ENCODE measurements at places on chromosomes 6 and 20. TPM values are rescaled to one million over a fixed set of nuclear protein-coding genes. Genes with fewer than 3 reads are reported as not detected.
A peak's percentile ranks its signal among the peaks of the same experiment; 100 is the strongest.

ADISSP gene
- total RNA-seq, result 99.4 TPM

LHFPL5 gene
- 0.71 TPM for total RNA-seq

DNA sequence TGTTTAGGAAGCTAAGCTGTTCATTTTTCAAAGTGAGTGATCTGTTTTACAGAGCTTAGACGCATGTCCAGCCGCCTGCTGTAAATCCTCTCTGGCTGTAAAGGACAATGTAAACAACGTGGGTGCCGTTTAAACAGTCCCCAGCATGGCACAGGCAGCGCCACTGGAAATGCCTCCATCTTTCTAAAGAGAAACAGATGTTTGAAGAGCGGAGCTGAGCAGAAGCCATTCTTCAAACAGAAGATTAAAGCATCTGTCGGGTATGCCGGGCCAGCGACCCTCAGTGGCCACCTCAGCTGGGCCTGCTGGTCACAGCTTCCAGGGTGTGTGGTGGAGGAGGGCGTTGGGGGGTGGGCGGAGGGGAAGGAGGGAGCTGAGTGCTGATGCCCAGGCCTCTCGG is 138.6 kb downstream of the ERMARD start:
- DNase-seq, result no peak

GRCh38 chr20:23157734-23158133 is 71.6 kb upstream of the CD93 start:
- DNase-seq, result no peak

- DNase-seq, result peak; percentile 46
These were observed 9.2 kb upstream of the DEFB110 start for GRCh38 chr6:50030777-50031562.

UQCC2 gene
- 95.1 TPM for total RNA-seq

DNA sequence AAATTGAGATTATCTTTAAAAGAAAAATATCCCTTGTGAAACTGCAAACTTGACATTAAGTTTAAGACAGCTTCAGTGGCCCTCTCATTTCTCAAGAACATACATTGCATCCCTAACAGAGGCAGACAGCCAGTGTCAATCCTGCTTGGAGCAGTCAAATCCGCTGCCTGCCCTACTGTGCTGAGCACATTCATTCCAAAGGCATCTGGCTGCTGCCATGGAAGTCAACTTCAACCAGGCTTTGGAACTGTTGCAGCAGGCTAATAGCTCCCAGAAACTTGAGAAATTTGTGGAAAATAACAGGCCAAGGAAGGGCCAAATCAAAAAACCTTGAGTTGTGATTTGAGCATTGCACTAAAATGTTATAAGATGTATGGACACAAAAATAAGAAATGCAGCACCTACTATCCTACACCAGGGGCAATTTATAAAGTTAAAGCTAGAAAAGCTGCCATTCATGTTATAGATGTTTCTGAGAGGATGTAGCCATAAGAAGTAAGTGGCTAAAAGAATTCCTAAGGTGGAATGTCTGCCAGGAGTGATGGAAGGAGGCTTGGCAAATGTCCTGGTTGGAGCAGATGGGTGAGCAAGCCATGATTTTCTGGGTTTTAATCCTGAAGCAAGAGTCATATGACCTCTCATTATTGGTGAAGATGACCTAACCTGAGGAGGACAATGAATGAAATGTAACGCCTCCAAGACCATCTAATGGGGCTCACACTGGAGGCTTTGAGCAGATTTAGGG is 31.4 kb upstream of the HAO1 start:
- DNase-seq, result no peak

DNA sequence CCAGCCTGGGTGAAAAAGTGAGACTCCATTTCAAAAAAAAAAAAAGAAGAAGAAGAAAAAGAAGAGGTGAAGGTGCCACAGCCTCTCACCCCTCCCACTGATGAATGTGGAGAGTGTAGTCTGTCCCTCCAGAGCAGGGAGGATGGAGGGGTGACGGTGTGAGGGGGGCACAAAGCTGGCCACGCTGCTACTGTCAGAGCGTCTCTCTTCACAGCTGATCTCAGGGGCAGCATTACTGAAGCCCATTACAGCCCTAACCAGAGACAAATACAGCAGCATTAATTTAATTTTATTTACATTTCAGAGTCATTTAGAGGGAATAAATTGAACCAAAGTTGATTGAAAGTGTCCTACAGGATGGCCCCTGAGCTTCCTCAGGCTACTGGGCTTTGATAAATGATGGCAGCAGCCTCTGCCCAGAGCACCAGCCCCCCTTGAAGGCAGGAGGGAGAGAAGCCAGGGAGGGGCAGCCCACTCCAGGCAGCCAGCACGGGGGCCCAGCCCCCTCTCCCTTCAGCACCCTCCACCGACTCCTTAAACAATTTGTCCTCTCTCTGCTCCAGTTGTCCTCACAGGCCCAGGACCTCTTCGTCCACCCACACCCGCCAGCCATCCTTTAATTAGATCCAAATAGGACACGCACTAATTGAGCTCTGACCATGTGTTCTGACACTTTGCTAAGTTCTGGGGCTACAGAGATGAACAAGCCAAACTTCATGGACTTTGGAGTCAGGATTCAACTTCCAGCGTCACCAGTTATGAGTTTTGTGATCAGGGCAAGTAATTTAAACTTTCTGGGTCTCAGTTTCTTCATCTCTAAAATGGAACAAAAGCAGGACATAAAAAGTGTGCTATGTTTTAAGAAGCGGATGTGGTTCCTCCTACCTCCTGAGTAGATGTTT is 18.6 kb upstream of the ZFAND3 start:
- no peak for DNase-seq

GRCh38 chr6:71239694-71240093 is 48.9 kb upstream of the OGFRL1 start:
- DNase-seq, result no peak

DNA sequence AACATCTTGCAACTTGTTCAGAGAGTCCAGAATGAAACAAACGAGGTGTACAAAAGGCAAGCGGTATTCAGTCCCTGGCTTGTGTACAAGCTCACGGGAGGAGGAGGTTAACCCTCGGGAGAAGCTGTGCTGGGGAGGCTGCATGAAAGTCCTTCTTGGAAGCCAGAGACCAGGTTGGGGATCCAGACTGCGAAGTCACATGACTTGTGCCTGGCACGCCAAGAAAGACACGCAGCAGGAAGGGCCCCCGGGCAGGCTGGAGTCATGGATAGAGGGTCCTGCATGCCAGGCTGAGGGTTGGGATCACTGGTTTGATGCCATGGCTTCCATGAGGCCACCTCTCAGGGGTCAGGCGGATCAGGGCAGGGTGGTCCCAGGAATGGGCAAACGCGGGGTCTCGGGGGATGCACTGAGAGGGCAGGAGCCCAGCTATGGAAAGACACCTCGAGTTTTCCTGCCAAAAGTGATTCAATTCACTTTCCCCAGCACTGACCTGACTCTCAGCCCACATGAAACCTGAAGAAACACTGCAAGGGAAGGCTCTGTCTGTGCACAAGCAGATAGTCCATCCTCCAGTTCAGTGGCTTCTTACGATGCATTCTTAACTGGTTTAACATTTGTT is 79.4 kb downstream of the DLL1 start:
- no peak for DNase-seq

DNA sequence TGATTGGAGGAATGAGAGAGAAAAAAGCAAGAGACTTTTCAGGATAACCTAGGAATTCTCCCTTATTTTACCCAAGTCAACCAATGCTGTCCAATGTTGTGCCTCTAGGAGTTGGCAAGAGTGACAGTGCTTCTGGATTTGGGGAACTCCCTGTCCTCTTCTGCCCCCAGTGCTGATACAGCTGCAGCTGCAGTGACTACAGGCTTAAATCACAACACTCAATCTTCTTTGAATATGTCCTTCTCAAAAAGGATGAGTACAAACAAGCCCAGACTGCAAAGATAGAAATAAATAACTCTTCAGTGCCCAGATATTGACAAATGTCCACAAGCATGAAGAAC is 141.0 kb upstream of the COL21A1 start:
- no peak for DNase-seq

DNA sequence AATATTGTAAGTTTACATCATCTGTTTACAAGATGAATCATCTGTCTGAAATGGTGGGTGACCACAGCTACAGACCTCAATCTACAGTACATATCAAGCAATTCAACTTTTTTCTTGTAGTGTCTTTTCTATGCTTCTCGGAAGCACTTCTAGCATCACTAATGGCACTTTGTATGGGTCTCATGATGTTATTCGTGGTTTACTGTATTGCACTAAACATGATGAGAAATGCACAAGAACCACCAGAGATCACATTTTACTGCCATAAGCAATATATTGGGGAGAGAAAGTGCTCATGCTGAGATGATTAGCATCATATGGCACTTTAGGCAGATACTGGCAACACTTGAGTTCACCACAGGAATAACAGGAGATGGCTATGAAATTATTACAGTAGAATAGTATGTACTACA is 15.4 kb upstream of the BTBD3 start:
- DNase-seq, result no peak

GRCh38 chr20:38222231-38222922 is 38.2 kb downstream of the KIAA1755 start:
- peak; percentile 36 for DNase-seq

DNA sequence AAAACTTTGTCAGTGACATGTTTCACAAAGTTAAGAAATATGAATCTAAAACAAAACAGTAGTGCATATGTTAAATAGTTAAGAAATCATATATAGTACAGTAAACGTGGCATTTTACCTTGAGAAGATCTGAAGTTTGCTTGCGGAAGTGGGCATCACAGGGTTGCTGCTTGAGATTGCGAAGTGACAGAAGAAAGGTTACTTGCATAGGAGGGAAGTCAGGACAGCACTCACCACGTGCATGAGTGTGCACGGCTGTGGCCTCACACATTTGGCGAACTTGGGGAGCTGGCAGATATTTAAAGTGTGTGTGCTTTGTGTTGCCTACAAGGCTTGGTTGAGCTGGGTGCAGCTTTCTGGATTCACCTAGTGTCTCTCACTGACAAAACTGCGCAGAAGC is 431.5 kb upstream of the ARID1B start:
- no peak for DNase-seq

DNA sequence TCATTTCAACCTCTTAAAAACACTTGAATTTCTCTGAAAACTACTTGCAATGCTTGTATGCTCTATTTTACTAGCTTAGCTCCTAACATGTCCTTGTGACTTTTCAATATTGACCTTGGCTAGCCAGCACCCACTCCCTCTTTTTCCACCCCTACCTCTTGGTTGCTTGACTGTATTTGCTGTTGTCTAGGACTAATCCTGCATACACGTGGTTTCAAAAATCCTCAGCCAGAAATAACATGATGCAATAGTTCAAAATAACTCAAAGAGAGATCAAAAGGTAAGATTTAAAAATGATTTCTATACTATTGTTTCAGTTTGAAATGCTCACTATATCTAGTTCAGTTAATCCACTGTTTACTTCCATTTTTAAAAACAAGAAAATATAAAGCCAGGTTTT is 102.3 kb upstream of the TBX18 start:
- DNase-seq, result no peak

- no peak for DNase-seq
These were observed 8.0 kb upstream of the LAMP5 start for GRCh38 chr20:9506280-9506821.

DNA sequence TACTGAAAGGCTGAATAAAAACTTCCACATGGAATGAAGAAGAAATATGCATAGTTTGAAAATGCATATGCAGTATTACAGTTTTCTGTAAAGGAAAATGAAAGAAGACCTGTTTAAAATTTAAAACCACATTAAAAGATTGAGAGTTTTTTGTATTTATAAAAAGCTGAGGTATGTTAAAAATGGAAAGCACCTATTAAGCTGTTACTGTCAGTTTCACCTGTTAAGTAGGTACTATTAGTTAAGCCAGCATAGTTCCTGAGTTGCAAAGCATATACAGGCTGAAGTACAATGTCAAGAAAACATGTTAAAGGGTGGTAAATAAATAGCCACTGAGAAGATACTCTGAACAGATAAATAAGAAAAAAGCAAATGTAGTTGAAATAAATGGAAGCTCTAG is 69.9 kb downstream of the ATXN1 start:
- DNase-seq, result no peak

DNA sequence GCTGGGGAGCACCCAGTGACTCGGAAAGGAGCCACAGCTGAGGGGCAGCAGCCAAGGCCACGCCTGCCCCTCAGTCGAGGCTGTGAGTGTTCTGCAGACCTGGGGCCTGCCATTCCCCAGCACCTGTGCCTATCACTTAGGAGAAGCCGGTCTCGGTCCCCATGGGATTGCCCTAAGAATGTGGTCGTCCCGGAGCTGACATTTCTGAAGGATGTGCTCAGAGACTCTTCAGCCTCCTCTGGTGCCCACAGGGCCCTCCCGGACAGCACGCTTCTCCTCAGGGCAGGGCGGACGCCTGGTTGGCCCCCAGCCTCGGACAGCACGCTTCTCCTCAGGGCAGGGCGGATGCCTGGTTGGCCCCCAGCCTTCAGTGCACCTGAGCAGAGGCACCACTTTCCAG is 223.9 kb downstream of the ERMARD start:
- DNase-seq, result no peak

CLPSL2 gene
- total RNA-seq, result 1.7 TPM

DNA sequence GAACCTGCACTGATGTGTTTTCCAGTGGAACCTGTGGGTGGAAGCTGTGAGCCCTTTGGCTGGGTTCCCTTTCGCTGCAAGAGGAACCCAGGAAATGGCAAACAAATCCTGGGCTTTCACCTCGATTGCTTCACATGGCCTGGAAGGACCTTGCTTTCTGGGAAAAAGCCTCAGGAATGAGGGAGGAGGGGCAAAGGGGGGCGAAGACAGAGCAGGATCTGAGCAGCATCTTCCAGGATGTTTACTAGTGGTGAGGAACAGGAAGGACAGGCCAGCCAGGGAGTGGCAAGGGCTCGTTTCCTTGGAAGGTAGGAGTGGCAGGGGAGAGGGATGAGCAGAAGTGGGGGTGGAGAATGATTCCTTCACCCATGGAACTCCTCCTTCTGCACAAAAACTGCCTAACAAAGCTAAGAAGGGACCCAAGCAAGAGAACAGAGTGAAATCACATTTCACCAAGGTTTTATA is 5.9 kb downstream of the SLC2A10 start:
- DNase-seq, result no peak

GRCh38 chr20:35436177-35436573 is 1.9 kb downstream of the GDF5 start:
- no peak for DNase-seq

GRCh38 chr20:42530855-42531448 is 658.8 kb downstream of the PTPRT start:
- DNase-seq, result no peak

GRCh38 chr6:72218125-72218524 is 331.8 kb downstream of the RIMS1 start:
- peak; percentile 3 for DNase-seq

DNA sequence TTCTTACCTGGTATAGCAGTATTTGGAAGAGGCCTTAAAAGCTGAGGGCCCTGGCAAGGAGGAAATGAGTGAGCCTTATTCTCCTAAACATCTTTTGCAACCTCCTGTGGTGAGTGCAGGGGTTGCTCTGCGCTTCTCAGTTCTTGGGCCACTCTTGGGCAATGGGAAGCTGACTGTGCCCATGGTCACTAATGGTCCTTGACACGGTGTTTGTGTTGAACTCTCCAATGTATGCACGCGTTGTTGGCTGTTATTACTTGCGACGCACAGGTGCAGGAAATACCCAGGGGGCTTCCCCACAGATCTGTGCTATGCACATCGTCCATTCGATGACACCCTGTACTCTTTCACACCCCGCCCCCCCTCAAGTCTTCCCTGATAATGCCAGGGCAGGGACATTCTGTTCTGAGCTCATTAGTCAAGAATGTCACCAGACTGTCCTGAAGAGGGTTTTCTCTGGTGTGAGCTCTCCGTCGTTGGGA is 79.7 kb downstream of the EDN1 start:
- DNase-seq, result no peak

All from HCT116 (cell line).